Omental fat pad (tissue), 4 donors: ENCODE measurements at places on chromosomes 3 and 15.

DNA sequence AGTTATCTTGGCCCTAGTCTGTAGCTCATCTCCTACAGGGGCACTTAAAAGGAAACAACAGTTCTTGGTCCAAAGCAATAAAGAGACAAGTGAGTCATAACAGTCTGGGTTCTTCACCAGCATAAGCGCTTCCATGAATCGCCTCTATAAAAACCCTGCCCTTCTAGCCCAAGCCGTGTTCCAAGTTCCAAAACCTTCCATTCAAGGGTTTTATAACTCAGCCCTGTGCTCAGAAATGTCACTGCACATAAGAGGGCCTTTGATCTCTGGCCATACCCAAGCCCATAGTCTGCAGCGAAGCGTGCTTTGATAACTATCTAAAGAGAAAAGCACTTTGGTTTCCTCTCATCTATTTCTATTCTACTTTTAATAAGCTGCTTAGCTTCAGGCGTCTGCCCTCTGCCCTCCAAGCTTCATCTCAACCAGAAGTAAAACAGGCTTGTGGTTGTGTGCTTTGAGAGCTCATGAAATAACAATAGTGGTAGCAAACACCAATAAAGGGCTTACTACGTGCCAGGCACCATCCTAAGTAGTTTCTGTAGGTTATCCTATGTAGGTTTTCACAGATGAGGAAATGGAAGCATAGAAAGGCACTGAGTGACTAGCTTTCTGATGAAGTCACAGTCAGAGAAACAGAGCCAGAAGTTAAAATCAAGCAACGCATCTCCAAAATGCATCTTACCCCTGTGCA, 64.0 kb upstream of the AKAP13 start:
- no peak for DNase-seq

DNA sequence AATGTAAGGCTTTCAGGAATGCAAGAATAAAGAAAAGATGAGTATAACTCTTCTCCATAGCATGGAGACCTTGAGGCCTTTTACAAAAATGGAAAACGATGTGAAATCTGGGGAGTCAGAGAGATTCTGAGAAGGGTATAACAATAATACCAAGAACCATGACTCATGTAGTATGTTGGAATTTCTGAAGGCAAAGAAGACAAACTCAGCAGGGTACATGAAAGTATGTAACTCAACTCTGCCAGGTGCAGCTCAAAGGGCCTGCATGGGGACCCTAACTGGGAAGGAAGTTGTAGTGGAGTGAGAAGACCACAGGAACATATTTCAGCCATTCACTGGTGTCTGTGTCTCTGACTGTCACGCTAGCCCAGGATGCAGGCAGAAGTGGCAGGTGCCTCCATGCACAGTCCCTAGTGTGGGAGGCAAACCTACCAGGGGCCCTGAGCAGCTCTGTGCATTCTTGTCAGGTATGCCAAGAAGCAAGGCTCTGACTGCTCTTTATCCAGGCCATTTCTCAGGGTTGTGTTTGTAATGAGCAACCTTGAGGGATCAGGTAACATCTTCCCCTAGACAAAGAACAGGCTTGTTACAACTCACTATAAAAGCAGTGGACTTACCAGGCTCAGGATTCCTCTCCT, 57.2 kb downstream of the GPR156 start:
- DNase-seq = no peak

- no peak for DNase-seq
Observed at GRCh38 chr3:154729741-154730140, 299.8 kb upstream of the GPR149 start.

DNA sequence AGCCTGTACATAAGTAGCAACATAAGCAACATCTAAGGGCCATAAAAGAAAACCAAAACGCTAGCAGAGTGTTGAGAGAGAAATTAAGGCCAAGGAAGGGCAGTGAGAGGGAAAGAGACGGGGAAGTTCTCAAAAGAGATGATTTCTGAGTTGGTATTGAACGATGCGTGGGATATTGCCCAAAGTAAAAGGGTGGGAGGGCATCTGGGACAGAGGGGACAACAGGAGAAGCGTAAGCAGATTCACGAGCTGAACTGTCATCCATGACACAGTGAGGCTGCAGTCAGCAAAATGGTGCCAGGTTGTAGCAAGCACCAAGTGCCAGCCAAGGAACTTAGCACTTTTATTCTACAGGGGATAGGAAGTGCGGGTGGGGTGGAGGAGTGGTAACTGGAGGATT, 11.8 kb downstream of the NCEH1 start:
- DNase-seq = no peak
